ENCODE measurements at places on chromosomes 6 and 20.

DNA sequence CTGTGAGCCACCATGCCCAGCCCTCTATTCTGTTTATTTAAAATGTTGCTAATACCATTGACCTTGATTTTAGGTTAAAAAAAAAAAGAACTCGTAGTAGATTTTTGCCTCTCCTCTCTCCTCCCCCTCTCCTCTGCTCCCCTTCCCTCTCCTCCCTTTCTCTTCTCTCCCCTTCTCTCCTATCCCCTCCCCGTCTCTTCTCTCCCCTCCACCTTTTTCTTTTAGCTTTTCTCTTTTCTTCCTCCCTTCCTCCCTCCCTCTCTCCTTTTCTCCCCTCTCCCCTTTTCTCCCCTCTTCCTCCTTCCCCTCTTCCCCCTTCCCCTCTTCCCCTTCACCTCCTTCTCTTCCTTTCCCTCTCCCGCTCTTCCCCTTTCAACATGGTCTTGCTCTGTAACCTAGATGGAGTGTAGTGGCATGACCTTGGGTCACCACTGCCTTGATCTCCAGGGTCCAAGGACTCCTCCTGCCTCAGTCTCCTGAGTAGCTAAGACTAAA is 223.8 kb downstream of the ZFAND3 start:
- DNase-seq, result no peak

DNA sequence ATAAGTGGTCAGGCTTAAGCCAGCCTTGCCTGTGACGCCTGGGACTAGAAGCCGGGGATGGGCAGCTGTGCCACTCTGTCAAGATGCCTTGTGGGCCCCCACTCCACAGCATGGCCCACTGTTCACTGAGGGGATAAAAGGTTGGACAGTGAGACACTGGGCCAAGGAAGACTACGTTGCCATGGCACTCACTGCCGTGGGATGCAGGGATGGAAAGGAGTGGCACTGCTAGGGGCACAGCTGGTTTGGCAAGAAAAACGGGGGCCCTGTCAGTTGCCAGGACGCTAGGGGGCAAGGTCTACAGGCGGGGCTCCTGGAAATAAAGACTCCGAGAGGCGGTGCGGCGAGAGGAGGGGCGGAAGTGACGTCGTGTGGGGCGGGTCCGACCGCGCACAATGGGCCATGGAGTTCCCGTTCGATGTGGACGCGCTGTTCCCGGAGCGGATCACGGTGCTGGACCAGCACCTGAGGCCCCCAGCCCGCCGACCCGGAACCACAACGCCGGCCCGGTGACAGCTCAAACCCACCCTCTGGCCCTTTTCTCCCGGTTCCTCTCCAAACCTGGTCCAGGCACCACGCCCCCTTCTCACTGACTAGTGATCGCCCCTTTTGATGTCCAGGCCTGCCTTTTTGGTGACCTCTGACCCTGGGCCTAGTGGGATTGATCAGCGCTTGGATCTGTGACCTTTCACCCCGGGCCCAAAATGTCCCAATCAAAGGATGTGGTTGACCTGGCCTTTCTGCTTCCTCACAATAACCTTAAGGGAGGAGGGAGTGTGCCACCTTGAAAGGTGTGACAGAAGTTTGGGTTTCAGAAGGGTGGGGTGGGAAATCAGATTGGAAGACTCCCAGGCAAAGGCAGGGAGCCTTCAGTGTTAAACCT is at the start of gene ATAT1:
Gene ATAT1 (plus strand): TSS at position 391 of the 883 bp plus-strand sequence.
- peak; percentile 77 for DNase-seq

GRCh38 chr6:52104979-52105378 is 17.6 kb upstream of the PKHD1 start:
- no peak for DNase-seq

- no peak for DNase-seq
These were observed 159.8 kb upstream of the TSHZ2 start for GRCh38 chr20:52812231-52812847.

DNA sequence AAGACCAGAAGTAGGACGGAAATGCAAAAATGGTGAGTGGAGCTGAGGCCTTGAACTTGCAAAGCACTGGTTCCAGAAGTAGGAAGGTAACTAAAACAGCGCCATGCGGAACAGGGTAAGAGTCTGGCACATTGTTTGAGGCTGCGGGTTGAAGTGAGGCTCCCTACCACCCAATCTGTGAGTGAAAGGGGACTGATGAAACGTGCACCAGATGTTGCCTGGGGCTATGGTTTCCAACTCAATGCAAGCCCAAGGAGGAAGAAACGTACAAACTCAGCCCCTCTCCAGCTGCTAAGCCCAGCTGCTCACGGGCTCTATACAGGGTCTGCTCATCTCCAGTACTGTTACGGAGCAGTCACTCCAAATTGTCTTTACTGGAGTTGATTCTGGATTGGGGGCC is 68.7 kb upstream of the KCNK16 start:
- no peak for DNase-seq

- no peak for DNase-seq
These were observed 80.6 kb upstream of the EYA4 start for GRCh38 chr6:133160536-133160935.

DNA sequence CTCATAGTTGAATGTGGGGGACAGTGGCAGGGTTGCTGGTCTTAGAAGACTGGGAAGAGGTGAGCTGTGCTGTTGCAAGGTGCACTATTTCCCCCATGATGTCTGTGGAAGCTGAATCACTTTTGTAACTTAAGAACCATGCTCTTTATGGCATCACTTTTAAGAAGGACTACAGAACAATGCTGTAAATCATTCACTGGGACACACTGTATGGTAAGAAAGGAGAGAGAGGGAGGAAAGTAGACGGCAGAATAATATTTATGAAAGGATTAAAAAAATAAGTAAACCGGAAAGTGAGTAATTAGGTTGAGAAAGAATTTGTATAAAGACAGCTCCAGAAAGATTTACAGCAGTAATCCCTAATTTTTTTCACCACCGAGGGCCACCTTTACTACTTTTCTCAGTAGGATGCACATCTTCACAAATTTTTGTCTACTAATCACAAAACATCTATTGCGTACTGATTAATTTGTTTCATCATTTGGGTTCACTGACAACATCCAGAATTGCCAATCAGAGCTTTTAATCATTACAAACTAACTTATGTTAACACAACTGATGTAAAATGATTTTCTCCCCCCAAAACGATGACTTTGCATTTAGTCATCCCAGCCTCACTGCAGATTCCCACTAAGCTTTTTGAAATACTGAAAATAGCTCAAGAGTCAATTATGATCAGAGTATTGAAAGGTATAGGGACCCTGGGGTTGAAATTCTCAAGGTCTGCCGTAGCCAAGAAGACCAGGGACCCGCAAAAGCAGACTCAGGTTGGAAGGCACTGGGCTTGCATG is 560.7 kb upstream of the NOX3 start:
- DNase-seq, result no peak

DNA sequence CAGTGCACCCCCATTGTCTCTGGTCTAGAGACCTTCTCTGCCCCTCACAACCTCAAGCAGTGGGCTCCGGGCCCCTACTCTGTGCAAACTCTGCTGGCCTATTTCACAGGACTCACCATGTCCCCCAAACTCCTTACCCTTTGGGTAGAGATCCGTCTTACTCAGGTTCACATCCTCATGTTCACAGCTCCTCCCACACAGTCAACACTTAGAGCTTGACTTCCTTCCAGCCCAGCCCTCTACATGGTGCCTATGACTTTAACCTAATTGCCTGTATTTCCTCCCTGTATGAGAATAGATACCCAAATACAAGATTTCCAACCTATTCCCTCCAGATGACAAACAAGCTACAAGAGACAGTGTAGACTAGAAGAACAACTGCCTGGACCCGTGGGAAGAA is 528.6 kb upstream of the JARID2 start:
- DNase-seq, result no peak

DNA sequence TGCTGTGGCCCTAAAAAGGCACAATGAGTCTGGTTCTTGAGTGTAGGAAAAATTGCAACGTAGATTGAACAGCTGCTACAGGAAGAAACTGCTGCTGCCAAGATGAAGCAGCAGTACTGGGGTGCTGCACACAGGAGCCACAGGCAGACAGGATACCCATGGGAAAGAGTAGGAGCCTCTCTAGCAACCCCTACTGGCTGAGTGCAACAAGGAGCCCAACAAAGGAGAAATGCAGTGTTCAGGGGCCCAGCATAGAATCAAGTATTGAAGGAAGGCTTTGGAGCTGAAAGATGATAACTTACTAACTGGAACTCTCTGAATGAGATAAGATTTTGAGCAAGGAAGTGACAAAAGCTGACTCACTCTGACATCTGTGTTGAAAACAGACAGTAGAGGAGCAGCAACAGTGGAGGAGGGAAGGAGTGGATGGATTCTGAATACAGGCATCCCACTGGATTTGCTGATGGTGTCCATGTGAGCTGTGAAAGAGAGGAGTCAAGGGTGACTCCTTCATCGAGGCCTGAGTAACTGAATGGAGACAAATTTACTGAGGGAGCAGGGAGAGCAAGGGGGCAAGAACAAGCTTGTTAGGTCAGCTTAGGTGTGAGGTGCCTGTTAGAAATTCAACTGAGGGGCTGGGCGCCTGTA is 534.7 kb upstream of the JARID2 start:
- no peak for DNase-seq

DNA sequence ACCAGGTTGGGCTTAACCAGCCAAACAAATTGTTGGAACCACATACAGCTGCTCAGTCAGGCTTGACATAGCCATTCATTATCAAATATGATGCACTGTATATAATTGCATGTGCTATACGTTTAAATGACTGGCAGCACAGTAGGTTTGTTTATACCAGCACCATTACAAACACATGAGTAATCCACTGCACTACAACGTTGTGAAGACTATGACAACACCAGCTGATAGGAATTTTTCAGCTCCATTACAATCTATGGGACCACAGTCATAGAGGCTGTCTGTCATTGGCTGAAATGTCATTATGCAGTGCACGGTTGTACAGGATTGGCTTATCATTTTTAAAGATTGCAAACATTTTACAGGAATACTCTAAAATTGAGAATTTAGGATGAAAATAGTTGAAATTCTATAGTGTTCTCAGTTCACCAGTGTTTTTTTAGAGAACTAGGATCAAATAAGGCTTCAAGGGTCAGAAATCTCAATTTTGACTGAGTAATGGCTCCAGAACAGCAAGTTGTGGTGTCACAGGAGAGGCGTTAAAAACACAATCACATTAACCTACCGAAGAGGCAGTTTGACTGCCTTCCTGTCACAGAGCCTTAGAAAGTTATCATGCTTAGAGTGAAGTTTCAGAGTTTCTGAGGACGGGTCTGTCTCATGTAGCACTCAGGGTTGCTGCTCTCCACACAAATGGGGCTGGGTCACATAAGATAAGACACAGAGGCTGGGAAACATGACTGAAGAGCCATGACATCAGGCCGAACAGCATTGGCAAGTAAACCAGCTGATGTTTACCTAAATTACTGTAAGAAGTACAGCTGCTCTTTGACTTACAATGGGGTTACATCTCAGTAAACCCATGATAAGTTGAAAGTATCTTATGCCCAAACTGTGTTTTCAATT is 60.7 kb upstream of the SMLR1 start:
- DNase-seq, result no peak

DNA sequence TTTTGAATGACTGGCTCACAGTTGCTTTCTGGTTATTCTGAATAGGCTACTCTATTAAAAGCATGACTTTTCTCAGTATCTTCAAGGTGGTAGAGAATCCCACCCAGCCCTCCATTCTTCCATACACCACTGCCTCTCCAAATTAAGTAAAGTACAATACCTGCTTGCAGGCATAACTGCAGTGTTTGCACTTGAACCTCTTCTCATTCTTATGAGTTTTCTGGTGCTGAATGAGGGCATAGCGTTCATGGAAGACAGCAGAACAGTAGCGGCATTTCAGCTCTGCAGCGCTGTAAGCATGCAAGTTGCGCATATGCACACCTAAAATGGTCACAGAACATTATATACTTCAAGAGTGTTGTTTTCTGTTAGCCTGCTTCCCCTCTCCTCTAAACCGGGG is 12.5 kb downstream of the CTCFL start:
- DNase-seq, result no peak

DNA sequence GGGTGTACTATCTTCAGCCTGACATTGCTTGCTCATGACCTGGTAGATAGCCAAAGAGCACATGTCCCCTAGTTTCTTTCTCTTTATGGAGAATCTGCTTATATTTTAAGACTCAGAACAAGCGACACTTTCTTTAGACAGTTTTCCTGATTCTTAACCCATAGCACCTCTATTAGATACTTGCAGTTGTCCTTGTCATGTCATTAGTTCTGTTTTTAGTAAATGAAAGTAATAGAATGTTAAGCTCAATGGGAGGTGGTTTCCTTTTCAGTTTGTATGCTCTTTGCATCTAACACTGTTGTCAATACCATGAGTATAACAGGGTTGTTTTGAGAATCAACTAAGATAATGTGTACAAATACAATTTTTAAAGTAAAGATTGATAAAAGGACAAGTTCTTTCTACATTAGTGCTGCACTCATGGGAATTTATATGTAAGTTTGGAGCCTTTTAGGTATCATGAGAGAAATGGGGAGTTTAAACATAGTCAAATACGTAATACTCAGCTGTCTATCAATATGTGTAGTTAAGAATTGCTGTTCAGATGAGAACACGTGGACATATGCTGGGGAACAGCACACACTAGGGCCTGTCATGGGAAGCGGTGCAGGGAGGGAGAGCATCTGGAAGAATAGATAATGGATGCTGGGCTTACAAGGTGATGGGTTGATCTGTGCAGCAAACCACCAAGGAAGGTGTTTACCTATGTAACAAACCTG is 124.3 kb downstream of the GRM1 start:
- DNase-seq, result no peak

GRCh38 chr6:82245376-82245775 is 2.2 kb downstream of the IBTK start:
- DNase-seq, result no peak

DNA sequence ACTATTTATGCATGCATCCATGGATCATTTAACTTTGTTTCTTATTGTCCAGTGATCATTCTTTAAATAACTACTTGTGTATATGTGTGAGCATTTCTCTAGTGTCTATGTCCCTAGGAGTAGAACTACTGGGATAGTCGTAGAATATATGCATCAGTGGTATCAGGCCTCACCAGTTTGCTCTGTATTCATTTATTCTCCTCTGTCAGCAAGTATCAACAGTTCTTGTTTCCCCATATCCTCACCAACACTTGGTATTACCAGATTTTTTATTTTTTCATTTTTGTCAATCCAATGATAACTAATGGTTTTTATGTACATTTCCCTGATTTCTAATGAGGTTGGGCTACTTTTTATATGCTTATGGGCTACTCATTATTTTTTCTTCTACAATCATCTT is 27.9 kb downstream of the CTNNBL1 start:
- no peak for DNase-seq

- DNase-seq, result no peak
These were observed 16.0 kb downstream of the SOD2 start for GRCh38 chr6:159676890-159677505.

GRCh38 chr6:3764516-3765335 is 13.2 kb upstream of the PXDC1 start:
- DNase-seq, result no peak

DNA sequence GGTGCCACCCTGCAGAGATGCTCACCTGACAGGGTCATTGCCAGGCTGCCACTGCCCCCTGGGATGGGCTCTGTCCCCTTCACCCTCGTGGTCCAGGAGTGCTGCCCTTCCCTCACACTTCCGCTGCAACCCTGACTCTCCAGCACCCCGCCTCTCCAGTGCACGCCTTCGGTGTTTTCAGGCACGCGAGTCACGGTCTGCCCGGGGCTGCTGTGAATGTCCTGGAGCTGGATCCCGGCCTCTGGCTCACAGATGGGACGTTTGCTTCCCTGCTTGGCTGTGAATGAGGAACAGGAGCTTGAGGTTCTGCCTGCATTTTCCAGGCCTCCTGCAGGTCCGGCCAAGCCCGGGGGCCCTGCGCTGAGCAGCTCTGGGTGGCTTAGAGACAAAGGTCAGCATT is 343.4 kb downstream of the SMOC2 start:
- DNase-seq, result no peak
